ENCODE measurements at places on chromosomes 2 and 18. TPM values are rescaled to one million over a fixed set of nuclear protein-coding genes. Genes with fewer than 3 reads are reported as not detected.
A peak's percentile ranks its signal among the peaks of the same experiment; 100 is the strongest.

DNA sequence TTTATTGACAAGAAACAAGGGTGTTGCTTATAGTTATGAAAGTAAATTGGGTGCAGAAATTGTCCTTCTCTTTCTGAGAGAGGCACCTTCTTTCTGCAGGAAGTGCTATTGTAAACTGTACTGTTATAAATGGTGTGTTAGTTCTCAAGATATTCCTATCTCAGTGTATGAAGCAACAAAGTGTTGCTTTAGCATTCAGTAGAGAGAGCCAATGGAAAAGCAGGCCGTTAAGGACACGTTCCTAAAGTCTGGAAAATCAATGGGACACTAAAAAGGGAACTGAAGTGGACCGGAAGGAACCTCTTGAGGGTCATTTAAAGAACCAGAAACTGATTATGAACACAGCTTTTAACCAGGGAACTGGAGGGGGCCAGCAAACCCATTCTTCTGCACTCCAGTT lies 510.0 kb upstream of the ZEB2 start:
- no peak for DNase-seq

DNA sequence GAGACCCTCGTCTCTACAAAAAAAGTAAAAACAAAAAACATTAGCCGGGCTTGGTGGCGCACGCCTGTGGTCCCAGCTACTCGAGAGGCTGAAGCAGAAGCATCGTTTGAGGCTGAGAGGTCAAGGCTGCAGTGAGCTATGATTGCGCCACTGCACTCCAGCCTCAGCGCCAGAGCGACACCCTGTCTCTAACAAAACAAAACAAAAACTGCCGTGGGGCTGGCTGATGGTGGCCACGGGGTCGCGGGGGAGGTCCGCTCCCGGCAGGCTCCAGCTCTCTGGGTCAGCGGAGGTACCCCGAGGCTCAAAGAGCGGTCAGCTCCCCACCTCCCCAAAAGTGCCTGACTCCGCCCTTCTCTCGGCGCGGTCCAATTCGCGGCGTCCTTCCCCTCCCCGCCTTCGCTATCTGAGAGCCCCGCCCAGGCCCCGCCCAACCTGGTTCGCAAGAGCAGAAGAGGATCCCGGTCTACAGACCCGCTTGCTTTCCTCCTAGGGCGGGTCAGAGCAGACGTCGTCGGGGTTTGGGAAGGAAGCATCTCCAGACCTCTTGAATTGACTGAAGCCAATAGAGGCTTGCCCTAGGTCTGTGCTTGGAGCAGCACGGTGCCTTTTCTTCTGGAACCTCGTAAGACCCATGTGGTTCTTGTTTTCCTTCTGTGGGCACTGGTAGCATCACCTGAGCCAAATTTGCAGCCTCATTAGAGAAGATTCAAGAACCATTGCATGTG lies 7.8 kb downstream of the RAX start:
- no peak for DNase-seq

DNA sequence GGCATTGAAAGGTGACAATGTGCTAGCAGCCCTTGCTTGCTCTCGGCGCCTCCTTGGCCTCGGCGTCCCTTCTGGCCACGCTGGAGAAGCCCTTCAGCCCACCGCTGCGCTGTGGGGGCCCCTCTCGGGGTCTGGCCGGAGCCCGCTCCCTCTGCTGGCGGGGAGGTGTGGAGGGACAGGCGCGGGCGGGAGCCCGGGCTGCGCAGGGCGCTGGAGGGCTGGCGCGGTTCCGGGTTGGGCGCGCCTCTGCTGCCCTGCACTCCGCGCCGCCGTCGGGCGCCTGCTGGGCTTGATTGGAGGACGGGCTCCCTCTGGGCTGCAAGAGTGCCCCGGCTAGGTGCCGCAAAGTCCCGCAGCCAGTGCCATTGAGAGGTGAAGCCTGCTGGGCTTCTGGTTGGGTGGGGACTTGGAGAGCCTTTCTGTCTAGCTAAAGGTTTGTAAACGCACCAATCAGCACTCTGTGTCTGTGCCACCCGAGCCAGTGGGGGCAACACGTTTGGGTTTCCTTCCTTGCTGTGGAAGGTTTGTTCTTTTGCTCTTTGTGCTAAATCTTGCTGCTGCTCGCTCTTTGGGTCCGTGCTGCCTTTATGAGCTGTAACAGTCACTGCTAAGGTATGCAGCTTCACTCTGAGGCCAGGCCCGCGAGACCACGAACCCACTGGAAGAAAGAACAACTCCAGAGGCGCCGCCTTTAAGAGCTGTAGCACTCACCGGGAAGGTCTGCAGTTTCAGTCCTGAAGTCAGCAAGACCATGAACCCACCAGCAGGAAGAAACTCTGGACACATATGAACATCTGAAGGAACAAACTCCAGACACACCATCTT lies 14.8 kb upstream of the IMP4 start:
- no peak for DNase-seq

DNA sequence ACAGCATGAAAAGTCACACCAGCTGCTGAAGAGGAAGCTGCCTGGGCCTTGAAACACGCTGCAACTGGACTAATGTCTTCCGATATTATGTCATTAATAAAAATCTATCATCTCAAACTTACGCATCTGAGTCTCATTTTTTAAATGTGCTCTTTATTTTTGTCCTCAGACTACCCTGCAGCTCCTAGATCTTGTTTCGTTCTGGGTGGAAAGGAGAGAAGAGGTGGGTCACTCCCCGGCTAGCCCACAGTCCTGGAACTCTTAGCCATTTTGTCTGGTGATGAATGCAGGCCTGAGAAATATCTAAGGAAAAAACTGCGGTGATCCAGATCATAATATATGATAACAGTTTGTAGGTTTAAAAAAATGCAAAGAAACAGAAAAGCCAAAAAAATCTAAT lies 73.3 kb downstream of the TXNL1 start:
- no peak for DNase-seq

- DNase-seq: no peak
Observed at GRCh38 chr2:124913868-124914267, 888.8 kb downstream of the CNTNAP5 start.

GRCh38 chr18:22424565-22424963 lies 6.8 kb upstream of the CTAGE1 start:
- DNase-seq: no peak

DNA sequence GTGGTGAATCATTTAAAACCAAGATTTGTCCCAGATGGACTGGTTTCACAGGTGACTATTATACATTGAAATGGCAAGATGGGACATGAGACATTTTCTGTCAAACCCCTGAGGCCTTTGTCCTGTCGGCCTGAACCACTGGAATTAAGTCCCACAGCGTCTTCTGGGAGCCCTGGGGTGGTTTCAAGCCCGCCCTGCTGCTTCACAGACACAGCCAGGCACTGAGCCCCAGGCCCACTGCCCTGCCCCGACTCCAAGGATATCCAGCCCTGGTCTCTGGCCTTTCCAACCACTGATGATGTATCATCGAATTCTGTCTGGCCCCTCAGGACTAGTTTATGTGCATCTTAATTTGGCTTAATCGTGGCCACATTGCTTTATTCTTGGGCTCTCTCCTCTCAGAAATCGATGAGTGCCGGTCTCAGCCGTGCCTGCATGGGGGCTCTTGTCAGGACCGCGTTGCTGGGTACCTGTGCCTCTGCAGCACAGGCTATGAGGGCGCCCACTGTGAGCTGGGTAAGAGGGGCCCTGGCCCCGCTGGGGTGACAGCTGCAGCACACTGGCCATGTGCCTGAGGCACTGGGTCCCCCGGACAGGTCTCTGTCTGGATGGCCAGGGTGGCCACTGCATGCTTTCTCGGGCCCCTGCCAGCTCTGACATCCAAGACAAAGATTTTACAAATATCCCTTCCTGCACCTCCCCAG lies 39.5 kb downstream of the MTERF4 start:
- DNase-seq: no peak

GRCh38 chr2:140916410-140916809 lies 1214.4 kb downstream of the LRP1B start:
- DNase-seq: no peak

DNA sequence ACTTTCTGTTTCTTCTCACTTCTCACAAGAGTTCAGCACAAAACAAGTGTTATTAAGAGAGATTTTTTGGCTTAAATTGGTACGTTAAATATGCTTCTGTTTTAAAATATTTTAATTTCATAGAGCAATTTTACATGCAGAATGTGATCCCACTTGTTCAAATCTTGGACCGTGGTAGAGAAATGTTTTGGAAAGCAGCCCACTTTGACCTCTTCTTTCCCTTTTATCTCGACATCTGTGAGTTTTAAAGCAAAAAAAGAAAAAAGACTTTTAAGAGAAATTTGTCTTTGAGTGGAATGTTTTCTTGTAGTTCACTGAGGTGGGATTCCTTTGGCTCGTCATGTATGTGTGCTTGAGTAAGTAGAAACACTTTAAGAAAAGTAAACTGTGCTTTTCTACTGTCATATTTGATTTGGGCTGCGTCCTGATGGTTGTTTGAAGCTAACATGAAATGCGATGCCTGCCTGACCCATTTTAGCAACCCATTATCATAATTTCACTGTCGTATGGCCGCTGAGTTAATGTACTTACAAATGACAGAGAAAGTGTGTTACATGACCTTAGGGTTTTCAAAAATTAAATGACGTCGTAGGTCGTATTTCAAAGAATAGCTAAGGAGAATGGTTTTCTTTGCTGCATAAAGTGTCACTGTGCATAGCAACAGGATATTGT lies 54.5 kb downstream of the TSHZ1 start:
- DNase-seq: no peak

DNA sequence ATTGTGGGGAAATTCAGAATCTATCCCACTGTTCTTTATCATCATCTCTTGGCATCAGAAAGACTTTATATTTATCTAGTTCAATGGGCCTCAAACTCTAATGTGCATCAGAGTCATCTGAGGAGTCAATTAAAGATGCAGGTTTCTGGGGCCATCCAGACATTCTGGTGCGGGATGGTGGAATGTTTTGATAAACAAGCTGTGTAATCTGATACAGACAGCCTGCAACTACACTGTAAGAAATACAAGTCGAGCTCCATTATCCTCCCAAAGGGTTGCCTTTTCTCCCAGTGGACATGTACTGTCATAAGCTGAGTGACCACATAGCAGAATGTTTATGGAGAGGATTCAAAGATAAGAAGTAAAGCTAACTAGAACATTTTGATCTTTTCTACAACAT lies 515.3 kb upstream of the DCC start:
- no peak for DNase-seq

GRCh38 chr2:86218124-86218523 lies 18.9 kb downstream of the MRPL35 start:
- DNase-seq: no peak

GRCh38 chr2:121634354-121635307 lies 14.6 kb downstream of the CLASP1 start:
- peak; percentile 24 for DNase-seq

GRCh38 chr2:112482309-112483041 lies 519 bp downstream of the TTL start:
- no peak for DNase-seq

DNA sequence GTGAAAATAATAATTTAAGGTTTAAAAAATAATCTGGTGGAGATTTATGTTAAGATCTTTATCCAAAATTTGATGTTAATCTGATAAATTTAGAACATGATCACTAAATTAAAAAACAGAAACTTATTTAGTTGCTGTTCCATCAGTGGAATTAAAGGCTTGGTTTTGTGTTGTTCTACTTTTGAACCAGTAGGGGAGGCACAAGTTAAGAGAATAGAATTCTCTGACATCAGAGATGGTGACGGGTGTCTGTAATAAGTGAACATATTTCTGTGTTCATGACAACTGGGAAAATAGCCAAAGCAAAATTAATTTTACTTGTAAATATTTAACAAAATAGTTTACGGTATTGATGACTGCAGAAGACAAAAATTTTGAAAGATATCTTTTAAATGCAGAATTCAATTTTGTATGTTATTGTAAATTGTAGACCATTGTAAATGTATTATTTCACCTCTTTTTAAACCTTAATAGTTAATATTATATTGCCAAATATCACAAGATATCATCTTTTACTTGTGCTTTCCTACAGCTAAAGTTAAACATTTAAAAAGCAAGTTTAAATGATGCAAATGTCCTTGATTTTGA lies 106.0 kb downstream of the UBR3 start:
- DNase-seq: peak; percentile 22

- peak; percentile 13 for DNase-seq
Observed at GRCh38 chr2:152097290-152097800, 1.5 kb downstream of the CACNB4 start.

DNA sequence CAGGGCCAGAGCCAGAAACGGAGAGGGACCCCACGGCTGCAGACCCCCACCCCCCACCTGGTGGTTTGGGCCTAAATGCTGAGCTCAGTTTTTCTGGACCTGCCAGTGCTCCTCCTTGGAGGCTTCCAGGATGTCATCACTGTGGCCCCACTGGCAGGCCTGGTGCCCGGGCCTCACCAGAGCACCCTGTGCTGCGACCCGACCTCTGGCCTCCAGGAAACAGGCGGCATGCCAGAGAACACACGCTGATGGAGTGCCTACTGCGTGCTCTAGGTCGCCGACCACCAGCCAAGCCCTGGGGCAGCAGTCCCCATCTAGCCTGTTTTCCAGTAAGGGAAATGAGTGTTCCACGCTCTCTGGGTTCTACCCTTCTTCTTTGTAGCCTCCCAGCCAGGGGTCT lies 33.8 kb downstream of the HS6ST1 start:
- no peak for DNase-seq

- no peak for DNase-seq
Observed at GRCh38 chr2:205771031-205771430, 88.7 kb downstream of the NRP2 start.

- no peak for DNase-seq
Observed at GRCh38 chr2:173221937-173222594, 132.6 kb upstream of the CDCA7 start.

- no peak for DNase-seq
Observed at GRCh38 chr2:234292205-234292961, 204.5 kb downstream of the ARL4C start.

DNA sequence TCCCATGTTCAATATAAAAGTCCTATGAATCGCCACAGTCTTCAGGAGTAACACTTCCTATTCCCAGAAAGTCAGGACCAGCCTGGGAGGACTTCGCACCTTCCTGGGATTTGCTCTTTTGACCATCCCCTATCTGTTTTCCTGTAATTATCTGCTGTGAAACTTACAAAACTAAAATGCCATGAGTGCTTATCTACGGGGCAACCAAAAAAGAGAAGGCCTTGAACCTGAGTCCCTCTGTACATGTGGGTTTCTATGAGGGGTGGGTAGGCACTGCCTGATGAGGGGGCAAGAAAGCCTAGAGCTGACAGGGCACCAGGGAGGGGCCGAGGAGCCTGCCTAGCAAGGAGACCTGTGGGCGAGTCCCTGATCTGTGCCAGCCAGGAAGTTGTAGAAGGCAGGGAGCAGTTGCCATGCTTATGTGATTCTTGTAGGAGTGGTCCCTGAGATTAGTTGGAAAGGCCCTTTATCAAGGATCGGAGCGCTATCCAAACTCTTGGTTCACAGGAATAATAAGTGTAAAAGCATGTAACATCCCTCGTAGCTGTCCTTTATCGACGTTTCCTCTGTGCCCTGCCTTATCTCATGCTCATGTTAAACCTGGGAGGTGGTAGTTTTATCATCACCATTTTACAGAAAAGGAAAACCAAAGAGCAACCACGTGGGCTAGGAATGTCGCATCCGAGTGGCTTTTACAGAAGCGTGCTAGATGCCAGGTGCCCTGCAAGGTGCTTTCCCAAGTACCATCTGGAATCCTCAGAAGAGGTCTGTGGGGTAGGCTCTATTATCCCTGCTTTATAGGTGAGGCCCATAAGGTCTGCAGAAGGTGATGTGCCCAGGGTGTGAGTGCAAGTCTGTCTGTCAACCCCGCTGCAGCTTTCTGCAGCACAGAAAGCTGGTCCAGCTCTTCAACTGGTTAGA lies 111.8 kb downstream of the B3GNT2 start:
- no peak for DNase-seq

SERPINB3 gene
- total RNA-seq: not detected

GALNT5 gene
- 3.9 TPM for total RNA-seq

SLC30A3 gene
- 20.5 TPM for total RNA-seq

IGFBP2 gene
- 143 TPM for total RNA-seq

BCL11A gene
- 0.71 TPM for total RNA-seq

PPP4R3B gene
- 40.8 TPM for total RNA-seq

GALR1 gene
- total RNA-seq: not detected
